ENCODE measurements at places on chromosomes 11 and 22.

DNA sequence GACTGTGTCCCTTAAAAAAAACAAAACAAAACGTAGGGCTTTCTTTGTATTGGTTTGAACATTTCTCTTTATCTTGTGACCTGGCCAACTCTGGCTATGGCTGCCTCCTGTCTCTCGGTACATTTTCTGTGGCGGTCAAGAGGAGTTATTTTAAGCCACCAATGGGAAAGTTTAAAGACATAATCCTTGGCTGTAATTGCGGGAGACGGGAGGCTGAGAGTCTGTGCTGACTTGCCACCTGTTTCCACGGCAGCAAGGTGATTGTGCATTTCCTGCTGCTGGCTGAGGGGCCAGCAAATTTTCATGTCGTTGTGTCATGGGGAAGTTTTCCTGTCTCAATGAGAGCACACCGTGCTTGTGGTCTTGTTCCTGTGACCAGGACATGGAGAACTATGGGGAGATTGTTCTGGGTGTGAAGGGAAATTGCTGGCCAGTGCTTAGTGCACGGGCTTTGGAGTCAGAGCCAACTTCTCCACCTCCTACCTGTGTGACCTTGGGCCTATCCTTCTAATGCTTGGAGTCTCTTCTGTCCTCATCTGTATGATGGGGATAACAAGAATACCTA, 11.0 kb downstream of the PTPRJ start:
- no peak for DNase-seq

DNA sequence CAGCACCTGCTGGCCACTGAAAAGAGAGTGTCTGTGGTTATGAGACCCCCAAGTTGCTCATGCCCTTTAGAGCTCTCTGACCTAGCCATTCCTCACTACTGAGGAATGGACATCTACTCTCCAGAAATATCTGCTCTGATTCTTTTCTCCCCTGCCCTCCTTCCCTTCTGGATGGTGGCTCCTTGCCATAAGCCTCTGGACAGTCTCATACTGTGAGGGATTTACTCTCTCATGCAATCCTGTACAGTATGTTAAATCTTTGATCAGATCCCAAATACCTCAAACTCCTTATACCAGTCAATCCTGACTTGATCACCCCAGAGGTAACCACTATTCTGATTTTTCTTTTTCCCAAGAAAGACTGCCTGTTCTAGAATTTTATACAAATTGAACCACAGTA, 80.7 kb downstream of the ARHGAP20 start:
- no peak for DNase-seq

DNA sequence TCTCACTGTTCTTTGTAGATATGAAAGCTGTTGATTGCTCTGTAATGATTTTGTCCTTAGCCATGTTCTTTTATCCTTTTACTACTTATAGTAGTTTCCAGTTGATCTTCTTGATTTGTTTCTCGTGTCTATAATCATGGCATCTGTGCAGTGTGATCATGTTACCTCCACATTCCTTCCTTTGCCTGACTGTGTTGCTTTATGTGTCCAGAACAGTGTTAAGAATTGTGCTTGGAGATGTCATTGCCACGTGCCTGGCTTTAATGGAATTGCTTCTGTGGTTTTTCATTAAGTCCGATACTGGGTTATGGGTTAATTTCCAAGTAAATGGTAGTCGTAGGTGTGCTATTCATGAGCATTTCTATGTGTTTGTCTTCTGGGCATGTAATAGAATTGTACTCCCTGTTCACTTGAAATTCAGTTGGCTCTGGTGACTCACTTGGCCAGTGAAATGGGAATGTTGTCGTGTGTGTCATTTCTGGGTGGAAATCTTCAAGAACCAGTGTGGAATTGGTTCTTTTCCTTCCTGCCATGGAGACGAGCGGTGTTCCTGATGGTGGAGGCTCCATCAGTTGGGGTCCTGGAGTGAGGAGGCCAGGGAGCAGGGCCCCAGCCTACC, 6.8 kb downstream of the GTSE1 start:
- DNase-seq, result no peak

DNA sequence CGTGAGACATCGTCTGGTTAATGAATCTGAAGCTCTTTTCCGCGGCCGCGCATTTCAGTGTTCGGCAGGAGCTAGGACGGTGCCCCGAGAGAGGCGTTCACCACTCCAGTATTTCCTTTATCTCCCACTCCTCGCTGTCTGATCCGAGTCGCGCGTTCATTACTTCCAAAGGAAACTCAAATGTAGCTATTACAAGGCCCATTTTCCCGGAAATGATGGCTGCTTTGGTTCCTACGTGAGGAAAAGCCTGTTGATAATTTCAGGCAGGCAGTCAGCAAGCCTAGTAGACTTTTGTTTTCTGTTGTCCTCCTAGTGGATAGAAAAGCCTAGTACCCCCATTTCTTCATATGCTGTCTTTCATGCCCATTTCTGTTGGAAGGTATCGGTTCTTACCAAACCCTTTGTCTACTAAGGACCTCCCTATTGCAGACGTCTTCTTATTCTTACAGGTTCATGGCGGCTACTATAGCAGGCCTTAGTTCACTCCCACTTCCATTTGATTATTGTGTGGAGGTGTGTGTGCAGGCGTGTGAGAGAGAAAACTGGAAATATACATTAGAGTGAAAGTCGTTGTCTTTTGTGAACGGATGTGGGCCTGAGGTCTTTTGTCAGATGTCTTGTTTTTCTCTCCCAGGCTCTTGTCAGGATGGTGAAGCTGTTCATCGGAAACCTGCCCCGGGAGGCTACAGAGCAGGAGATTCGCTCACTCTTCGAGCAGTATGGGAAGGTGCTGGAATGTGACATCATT, 737 bp downstream of the RBM4 start:
- DNase-seq, result no peak

- no peak for DNase-seq
Measured at GRCh38 chr11:117492578-117493251, 165.1 kb downstream of the CEP164 start.

DNA sequence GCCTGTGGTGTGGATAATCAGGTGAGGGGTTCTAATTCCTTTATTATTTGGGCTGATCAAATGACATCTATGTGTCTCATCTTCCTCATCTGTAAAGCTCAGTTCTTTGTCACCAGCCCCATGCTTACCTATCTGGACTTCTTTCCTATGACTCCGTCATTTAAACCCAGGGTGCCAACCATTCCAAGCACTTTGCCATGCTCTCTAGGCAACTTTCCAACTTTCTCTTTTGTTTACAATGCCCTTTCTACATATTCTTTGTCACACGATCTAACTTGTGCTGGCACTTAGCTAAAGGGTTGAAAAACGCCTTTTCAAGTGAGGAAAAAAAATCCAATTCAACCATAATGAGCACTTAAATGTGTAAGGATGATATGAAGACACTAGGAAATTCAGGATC, 27.9 kb downstream of the EXPH5 start:
- no peak for DNase-seq

GRCh38 chr11:121099364-121099763, 1.7 kb upstream of the TECTA start:
- no peak for DNase-seq

DNA sequence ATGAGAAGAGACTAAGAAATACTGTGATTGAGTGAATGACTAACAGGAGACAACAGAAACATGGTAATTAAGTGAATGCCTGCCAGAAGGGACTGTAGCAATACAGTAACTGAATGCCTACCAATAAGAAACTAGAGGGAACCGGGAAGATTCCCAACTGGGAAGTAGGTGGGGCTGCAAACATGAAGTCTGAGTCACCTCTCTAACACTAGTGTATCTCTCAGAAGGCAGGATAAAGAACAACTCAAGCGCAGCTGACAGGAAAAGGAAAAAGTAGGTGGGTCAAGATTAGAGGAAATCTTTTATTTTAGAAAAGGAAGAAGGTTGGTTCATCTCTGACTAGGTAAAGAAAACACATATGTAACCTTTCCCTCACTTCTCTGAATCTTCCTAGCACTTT, 14.0 kb downstream of the C11orf42 start:
- no peak for DNase-seq

- DNase-seq, result no peak
Measured at GRCh38 chr11:33775832-33776470, 1.6 kb upstream of the FBXO3 start.

DNA sequence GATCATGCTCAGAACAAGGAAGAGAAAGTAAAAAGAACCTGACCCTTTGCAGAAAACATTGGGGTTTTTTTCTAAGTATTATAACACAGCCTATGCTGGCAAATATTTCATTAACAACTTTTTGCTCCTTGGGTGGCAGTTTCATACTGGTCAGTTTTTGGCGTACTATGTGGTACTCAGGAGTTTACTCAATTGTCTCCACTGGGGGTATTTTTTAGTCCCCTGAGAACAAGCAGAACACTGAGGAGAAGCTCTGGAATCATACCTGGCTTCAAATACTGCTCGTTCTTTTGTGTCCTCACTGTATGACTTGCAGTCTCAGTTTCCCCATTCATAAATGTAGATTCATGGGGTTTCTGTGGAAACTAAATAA, 90.4 kb downstream of the SERGEF start:
- no peak for DNase-seq

DNA sequence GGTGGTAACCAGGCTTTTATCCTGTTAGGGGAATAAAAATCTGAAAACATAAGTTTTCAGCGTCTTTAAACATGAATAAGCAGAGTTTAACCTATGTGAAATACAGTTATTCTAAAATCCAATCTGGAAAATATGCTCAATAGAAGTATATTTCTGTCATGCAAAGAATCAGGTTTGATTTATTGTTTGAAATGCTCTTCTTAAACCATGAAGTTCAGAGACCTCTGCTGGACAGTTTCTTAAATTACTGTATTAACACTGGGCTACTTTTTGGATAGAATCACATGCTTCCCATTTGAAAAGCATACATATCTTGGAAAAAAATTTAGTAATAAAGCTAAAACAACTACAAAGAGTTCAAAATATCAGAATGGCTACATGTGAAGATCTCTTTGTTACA, 25.4 kb downstream of the APIP start:
- DNase-seq, result no peak

DNA sequence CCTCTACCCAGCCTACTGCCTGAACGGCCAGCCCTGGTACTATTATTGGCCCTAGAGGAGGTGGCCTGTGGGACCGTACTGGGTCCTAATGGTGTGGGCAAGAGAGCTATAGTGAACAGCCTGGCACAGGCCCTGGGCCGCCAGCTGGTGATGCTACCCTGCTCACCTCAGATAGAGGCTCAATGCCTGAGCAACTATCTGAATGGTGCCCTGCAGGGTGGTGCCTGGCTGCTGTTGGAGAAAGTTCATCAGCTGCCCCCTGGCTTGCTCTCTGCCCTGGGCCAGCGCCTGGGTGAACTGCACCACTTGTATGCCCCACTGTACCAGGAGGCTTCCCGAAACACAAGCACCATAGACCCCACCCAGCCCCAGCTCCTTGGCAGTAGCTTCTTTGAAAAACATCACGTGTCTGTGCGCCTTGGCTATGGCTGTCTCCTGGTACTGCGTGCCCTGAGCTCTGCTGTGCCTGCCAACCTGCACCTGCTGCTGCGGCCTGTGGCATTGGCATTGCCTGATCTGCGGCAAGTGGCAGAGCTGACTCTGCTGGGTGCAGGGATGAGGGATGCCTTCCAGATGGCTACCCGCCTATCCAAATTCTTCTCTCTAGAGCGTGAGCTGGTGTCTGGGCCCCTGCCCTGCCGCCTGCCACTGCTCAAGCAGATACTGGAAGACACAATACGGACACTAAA, 49.0 kb downstream of the DNHD1 start:
- no peak for DNase-seq

DNA sequence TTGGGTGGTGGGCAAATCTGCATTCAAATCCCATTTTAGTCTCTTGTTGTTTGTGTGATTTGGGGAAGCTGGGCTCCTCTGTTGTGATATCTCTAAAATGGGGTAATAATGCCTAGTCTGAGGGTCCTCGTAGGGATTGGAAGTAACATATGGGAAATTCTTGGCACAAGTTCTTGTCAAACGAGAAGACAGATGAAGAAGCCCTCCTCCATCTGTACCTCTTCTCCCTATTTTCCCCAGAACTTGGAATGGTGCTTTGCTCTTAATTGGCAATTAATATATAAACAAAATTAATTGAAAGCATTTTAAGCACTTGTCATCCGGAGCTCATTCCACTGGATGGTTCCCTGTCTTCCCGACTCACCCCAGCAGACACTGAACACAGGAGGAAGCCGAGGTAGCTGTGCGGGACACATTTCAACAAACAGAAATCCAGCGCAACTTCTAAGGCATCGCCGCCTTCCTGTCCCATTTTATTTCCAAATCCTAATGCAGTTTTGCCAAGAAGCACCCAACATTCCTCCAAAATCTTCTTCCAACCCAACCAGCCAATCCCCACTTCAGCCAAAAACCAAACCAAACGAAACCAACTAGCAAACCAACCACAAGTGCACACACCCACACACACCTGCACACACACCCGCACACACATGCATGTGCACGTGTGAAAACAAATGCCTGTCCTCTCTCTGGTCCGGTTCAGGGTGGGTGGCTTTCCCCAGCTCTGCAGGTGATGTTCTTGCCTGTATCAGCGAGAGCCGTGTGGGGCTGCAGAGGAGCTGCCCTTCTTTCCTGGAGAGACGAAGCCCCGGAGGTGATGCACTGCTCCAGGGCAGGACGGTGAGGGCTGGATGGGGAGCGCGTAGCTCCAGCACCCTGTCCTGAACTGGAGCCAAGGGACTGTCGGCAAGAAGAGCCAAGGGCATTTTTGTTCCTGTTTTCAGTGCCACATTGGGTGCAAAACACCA, 100.8 kb upstream of the B3GAT1 start:
- DNase-seq, result no peak

GRCh38 chr11:106276126-106276525, 198.7 kb downstream of the AASDHPPT start:
- DNase-seq, result no peak

GRCh38 chr11:121437018-121437685, 15.0 kb upstream of the SORL1 start:
- no peak for DNase-seq

DNA sequence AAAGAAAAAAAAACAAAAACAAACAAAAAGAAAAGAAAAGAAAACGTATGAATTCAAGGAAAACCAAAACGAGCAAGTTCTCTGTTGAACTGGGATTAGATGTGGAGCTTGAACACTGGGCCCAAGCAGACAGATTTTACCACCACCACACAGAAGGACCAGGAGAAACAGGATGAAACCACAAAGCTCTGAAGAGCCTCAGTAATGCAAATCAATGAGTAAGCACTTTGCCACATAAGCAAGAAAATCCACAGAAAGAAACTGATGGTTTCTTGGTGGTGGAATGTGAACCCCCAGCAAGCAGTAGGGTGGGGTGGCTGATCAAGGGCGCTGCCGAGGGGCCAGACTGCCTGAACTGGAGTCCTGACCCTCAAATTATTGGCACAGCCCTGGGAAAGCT, 50.9 kb upstream of the NFRKB start:
- DNase-seq, result no peak

DNA sequence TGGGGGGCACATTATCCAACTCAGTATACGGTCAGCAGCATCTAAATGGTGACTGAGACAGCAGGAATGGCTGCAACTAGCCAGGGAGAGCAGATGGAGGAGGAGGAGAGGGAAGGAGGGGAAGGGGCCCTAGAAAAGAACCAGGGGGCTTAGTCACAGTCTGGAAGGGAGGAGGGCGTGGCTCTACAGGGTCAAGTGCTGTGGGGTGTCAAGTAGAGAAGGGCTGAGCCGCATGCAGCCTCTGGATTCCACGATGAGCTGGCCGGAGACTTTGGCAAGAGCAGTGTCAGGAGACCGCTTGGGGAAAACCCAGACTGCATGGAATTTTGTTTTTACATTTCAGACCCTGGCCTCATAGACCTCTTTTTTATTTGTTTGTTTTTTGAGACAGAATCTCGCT, 25.8 kb upstream of the PPFIA1 start:
- DNase-seq, result no peak

Data from GM12892 (cell line).